PC-3 (cell line): ENCODE measurements at places on chromosomes 1 and 21. TPM values are rescaled to one million over a fixed set of nuclear protein-coding genes. Genes with fewer than 3 reads are reported as not detected.

The LYPD8 gene
- total RNA-seq, result not detected in 2 replicates

The SLC1A7 gene
- total RNA-seq, result 0.23 and 0.26 TPM in 2 replicates

The SORT1 gene
- 9.2 and 14.3 TPM in 2 replicates for total RNA-seq

The PGBD2 gene
- 6.5 and 9.2 TPM in 2 replicates for total RNA-seq

The SKI gene
- total RNA-seq, result 28.3 and 61.7 TPM in 2 replicates
